ENCODE measurements at places on chromosomes 3 and 15. TPM values are rescaled to one million over a fixed set of nuclear protein-coding genes. Genes with fewer than 3 reads are reported as not detected.

The CDC25A gene
- total RNA-seq: 10.9 TPM

The CA12 gene
- total RNA-seq: 158 TPM

The CHDH gene
- 2.7 TPM for total RNA-seq

The DPPA2 gene
- not detected for total RNA-seq

The ST6GAL1 gene
- total RNA-seq: 3.2 TPM

The ALDH1L1 gene
- 0.64 TPM for total RNA-seq

The CFAP92 gene
- not detected for total RNA-seq

The CACNA2D2 gene
- 0.28 TPM for total RNA-seq

The SLCO3A1 gene
- total RNA-seq: 24.7 TPM

The ACAN gene
- 0.26 TPM for total RNA-seq

The GCNT3 gene
- total RNA-seq: 149 TPM

The AMOTL2 gene
- 41.2 TPM for total RNA-seq

The CYP19A1 gene
- 0.15 TPM for total RNA-seq

The TMF1 gene
- total RNA-seq: 14.3 TPM

The BCHE gene
- 0.94 TPM for total RNA-seq

The RBMS3 gene
- total RNA-seq: 0.94 TPM

The AADACL2 gene
- not detected for total RNA-seq

The FAIM gene
- 18.5 TPM for total RNA-seq

The PRR23A gene
- total RNA-seq: not detected

The PIF1 gene
- total RNA-seq: 16.2 TPM

The HDAC11 gene
- total RNA-seq: 9.7 TPM

The NDUFB4 gene
- 219 TPM for total RNA-seq

The SCG3 gene
- total RNA-seq: not detected

The LTF gene
- total RNA-seq: not detected

The USP13 gene
- total RNA-seq: 11.0 TPM

The ZPLD1 gene
- total RNA-seq: not detected

The ANP32A gene
- 289 TPM for total RNA-seq

The FOXB1 gene
- not detected for total RNA-seq

The LNP1 gene
- total RNA-seq: 0.85 TPM

The PLA2G4F gene
- not detected for total RNA-seq

The COL8A1 gene
- not detected for total RNA-seq
